Activated T-helper 1 cell treated with anti-CD3 and anti-CD28 coated beads, Interleukin-2, amount 50 U/mL, for 16 hours (primary cell): ENCODE measurements at places on chromosomes 7 and 10.

- DNase-seq, result no peak
Measured at GRCh38 chr7:44324204-44324480, 1.3 kb downstream of the CAMK2B start.

GRCh38 chr10:78893217-78893616 is 175.5 kb upstream of the ZMIZ1 start:
- DNase-seq, result no peak

- DNase-seq, result no peak
Measured at GRCh38 chr10:71565284-71566000, 154.1 kb downstream of the C10orf105 start.

DNA sequence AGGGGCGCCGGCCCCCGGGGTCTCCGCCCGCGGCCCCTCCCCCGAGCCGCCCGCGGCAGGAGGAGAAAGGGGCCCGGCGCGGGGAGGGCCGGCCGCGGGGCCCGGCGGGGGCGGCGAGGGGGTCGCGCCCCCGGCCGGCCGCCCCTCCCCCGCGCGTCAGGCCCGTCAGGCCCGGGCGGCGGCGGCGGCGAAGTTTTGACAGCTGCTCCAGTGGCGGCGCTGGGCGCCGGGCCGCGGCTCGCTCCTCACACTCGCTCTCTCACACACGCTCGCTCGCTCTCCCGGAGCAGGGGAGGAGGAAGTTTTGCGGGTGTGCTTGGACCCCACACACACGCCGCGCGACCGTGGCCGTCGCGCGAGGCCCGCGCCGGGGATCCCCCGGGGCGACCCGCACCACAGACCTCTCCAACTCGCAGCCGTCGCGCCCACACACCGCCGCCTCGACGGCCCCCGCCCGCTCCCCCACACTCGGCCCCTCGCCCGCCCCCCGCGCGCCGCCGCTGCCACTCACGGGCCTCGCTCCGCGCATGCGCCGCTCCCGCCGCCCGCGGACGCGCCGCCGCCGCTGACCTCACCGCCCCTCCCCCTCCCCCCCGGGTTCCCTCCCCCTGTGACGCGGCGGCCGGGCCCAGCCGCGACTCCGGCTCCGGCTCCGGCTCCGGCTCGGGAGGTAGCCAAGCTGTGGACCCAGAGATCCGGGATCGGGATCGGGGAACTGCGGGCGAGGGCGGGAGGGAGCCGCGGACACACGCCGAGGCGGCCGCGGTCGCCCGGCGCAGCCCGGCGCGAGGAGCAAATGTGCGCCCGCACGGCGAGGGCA is 518 bp upstream of the KMT2C start:
- DNase-seq, result peak; percentile 90

GRCh38 chr10:26215935-26216584 is 514 bp upstream of the GAD2 start:
- DNase-seq, result no peak

GRCh38 chr10:32239769-32240168 is 107.2 kb downstream of the EPC1 start:
- no peak for DNase-seq

DNA sequence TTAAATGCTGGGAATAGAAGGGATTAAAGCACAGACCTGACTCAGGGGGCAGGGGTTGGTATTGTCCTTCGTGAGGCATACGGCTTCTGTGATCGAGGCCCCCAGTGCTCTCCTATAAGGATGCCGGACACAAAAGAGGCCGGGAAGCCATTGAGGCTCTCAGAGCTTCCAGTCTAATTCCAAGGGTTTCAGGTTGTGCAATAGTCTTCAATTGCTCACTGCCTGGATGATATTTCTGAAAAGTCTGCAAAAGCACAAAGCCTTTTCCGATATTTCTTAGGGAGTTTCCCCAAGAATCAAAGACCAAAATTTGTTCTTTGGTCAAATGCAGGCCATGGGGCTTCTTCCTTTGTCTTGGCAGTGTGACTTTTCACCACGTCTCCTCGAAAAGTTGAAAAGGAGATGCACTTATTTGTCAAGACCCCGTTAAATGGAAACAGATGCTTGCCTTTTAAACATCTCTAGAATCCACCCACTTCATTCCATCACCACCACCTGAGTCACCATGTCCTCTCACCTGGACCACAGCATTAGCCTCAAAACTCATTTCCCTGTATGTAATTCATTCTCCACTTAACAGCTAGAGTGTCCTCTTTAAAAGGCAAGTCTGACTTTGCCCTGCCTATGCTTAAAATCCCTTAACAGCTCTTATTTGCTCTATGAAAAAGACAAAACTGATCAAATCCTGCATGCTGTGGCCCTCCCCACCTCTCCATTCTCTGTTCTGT is 134.8 kb upstream of the NAMPT start:
- DNase-seq, result no peak

DNA sequence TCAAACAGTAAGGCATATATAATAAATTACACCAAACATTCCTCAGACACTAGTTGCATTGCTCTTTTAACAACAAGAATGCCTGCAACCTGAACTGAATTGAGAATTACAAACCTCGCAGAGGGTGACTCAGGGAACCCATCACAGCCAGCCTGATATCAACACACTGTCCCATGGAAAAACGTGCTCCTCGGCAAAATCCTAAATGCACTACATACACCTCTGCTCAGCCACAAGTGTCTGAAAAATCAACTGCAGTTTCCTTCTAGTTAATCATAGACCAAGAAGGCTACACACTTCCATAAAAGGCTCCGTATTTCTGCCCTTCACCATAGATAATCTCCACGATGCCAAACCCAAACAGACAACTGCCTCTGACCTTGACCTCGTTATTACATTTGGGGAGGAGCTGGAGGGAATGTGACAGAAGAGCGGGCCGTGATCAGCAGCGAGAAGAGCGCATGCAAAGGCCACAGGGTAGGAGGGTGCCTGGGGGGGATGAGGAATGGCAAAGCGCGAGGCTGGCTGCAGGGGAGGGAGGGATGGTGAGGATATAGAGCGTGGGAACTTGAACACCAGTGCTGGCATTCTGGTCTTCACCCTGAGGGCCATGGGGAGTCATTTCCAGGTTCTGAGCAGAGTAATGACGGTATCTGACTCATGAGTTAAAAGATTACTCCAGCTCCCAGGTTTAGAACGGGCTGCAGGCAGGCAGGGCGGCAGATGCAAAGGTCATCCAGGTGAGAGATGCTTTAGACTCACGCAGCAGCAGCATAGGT is 201.9 kb upstream of the FRMD4A start:
- DNase-seq, result no peak

- DNase-seq, result no peak
Measured at GRCh38 chr7:131007439-131008330, 273.7 kb upstream of the KLF14 start.

GRCh38 chr10:99537086-99537988 is 4.6 kb downstream of the NKX2-3 start:
- no peak for DNase-seq

- DNase-seq, result no peak
Measured at GRCh38 chr10:3735175-3735574, 49.8 kb downstream of the KLF6 start.

- no peak for DNase-seq
Measured at GRCh38 chr7:115851291-115851690, 179.3 kb downstream of the TFEC start.

DNA sequence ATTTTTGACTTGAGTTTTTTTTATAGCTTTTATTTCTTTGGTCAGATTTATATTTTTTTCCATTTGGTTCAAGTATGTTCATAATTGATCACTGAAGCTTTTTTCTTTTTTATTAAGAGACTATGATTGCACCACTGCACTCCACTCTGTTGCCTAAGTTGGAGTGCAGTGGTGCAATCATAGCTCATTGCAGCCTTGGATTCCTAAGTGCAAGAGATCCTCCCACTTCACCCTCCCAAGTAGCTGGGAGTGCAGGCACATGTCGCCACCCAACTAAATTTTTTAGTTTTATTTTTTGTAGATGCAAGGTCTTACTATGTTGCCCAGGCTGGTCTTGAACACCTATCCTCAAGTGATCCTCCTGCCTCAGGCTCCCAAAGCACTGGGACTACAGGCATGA is 97.7 kb upstream of the KIF5B start:
- DNase-seq, result no peak

DNA sequence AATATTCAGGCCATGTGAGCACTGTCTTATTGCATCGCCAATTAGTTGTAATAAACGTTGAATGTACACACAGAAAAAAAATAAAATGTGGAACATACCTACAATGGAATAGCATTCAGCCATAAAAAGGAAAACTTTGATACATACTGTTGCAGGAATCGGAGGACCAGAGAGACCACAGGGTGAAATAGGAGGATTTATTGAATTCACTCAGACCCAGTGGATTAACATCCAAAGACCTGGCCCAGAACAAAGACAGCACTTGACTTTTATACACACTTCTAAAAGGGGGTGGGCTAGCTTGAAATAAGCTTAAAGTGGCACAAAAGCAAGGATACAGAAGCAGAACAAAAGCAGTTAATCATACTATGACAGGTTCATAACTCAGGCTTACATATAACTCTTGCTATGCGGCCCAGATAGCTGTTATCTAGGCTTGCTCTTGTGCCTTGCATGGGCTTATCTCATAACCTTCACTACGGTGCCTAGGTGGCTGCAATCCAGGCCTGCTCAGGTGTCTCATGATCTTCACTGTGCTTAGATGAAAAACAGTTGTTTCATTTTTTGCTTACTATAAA is 292.2 kb upstream of the TAC1 start:
- no peak for DNase-seq

GRCh38 chr10:31095677-31096560 is 64.3 kb upstream of the ZNF438 start:
- DNase-seq, result no peak

- no peak for DNase-seq
Measured at GRCh38 chr10:43739161-43739560, 90.5 kb upstream of the ZNF32 start.

DNA sequence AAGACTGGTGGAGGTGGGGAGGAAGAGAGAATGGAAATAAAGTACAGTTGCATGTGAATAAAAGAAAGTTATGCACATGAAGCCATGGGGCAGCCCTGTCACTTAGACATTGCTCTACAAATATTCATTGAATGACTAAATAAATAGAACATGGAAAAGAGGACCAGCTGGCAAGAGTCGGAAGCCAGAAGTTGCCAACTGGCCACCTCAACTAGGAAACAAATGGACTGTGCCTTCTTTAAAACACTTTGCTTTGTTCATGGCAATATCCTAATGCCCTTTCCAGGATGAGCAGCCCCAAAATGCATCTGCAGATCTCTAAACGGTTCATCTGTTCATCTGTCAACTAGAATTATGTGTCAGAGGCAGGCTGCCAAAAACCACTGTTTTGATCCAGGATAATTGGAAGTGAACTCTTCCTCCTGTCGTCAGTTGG is 157.3 kb downstream of the NOC3L start:
- no peak for DNase-seq

GRCh38 chr10:50621968-50622705 is 1.6 kb downstream of the SGMS1 start:
- peak; percentile 45 for DNase-seq

DNA sequence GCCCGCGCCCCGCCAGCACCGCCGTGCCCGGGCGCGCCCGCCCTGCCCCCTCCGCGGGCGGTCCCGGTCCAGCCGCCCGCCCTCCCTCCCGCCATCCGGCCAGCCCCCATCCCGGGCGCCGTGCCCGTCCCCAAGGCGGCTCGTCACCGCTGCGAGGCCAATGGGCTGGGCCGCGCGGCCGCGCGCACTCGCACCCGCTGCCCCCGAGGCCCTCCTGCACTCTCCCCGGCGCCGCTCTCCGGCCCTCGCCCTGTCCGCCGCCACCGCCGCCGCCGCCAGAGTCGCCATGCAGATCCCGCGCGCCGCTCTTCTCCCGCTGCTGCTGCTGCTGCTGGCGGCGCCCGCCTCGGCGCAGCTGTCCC is at the start of gene HTRA1:
HTRA1 (plus strand) TSS at position 187 of the 362 bp plus-strand sequence; CDS start at position 287, 100 bp downstream.
- no peak for DNase-seq

- DNase-seq, result no peak
Measured at GRCh38 chr10:16483241-16483917, 38.3 kb downstream of the C1QL3 start.

DNA sequence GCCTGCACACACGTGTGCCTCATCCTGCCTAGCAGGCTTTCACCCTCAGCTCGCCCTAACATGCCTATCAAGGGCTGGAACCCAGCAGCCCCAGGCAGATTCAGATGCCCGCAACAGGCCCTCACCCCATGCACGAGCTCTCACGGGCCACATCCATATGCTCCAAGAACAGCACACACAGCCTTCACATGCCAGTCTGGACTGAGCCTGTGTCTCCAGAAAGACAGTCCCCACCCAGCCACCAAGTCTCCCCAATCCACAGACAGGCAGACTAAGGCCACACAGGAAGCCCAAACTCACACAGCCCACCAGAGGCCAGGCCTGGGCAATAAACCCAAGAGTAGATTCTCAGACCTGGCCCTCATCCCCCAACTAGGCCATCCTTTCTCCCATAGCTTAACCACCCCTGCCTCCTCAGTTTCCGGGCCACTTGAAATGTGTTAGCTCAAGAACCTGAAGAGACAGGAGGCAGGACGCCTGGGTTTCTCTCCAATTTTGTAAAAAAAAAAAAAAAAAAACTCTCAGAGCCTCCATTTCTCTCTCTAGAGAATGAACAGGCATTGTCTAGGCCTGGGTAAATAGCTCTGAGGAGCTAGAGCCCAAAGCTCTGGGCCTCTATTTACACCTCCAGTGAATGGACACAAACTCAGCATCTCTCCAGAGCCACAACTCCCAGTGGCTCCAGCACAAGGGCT is 6.8 kb downstream of the LDB1 start:
- no peak for DNase-seq

GRCh38 chr7:32059289-32060011 is 10.8 kb downstream of the PDE1C start:
- no peak for DNase-seq

DNA sequence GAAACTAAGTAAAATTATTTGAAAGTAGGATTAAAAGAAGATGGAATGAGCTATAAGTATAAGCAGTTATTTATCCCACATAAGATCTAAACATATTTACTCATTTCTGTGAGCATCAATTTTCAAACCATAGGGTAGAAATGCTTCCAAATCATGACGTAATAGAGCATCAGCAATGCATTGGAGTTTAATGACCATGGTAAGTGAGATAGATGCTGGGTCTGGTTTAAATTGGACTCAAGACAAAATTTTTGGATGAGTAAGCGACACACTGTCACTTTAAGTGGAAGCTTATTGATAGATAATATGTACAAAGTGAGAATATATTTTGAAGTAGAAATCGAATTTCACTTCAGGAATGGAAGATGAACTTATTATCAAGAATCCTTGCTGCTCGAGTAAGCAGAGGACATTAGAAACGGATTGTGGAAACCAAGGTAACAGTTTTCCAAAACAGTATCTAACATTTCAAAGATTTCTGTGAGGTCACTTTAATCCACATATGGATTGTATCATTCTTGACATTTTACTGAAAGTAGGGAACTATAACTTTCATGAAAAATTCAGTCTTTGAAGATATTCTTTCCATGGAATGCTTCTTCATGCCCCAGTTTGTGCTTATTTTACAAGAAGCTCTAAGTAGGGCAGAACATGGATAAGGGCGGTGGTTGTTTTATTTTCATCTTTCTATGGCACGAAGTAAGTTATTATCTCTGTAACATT is 85.8 kb downstream of the AGMO start:
- no peak for DNase-seq
